Thoracic aorta (tissue), 2 donors: ENCODE measurements at places on chromosomes 1 and 21. TPM values are rescaled to one million over a fixed set of nuclear protein-coding genes. Genes with fewer than 3 reads are reported as not detected.

DNA sequence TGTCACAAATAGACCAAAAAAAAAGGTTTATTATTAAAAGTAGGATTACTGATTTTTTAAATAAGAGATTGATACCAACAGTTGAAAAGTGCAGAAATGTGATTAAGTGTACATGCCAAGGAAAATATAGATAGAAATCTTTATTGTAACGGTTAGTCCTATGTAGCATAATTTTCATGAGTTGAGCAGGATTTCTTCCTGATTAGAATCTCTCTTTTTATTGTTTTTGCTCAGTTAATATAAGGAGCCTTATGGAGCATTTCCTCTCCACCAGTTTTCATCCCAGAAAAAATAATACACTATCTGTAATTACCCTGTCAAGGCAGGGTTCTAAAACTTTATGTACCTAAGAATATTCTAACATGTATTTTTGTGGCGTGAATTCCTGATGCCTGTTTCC is 23.4 kb downstream of the CAPZA1 start:
- DNase-seq, result no peak

DNA sequence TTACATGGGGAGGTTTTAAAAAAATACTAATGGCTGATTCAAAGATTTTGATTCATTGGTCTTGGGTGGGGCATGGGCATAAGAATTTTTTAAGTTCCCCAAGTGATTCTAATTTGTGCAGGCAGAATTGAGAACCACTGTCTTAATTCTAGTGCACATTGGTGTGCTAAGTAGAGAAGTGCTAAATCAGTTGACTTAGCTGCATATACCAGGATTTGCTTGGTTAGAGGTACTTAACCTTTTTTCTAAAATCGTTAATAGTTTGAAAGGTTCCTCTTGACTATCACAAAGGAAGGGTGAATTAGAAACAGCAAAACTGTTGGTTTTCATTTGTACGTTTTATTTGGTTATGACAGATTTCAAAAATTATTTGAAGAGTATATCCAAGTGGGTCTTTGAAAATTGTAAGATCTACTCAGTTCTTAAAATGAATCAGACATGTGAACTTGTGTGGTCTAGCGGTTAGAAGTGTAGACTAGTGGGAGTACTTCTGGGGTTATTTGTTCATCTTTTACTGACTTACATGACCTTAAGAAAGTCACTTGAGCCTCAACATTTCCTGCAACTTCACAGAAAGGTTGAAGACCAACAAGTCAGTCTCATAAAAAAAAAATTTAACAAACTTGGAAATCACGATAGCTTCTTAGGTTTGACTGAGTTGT is 66.7 kb downstream of the RPAP2 start:
- no peak for DNase-seq

GRCh38 chr1:201883786-201884185 is 4.9 kb upstream of the SHISA4 start:
- DNase-seq, result no peak

DNA sequence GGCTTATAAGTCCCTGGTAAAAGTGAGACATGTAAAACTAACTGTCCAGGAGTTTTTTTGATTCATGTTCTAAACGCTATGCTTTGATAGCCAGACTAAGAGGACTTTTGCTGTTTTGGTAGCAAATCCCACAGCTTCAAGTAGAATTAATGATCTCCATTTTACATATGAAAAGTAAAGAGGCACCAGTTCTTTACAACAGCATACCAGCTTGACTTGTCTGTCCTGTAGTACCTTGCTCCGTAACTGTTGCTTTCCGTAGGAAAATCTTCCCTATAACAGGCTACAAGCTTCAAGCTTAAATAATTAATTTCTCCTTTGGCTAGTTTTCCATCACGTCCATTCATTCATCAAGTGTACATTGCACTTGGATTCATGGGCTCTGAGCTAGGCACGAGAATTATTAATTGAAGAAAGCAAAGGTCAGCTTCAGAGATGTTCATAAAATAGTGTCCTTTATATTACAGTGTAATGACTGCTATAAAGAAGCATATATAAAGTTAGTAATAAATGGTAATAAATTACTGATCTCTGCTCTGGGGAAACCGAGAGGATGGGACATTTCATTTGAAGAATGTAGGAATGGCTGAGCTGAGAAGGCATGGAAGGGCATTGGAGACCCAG is 29.2 kb downstream of the B3GALT5 start:
- no peak for DNase-seq

- no peak for DNase-seq
Measured at GRCh38 chr1:222010306-222010705, 268.4 kb upstream of the DUSP10 start.

DNA sequence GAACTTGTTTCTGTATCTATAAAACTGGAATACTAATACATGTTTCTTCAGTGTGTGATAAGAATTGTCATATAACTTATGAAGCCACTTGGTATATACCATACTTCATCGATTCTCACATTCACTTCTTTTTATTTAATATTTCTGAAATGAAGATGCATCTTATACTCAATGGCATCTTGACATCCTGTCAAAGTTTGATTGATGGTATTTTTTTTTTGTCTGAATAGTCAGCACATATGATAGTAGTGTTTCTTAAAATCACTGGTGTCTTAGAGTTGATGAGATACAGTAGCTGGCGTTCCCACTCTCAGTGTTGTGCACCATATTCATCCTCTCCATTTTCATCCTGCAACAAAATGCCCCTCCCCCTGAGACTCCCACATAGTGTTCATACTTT is 34.4 kb upstream of the C1orf105 start:
- DNase-seq, result no peak

- no peak for DNase-seq
Measured at GRCh38 chr1:192793983-192794767, 14.7 kb upstream of the RGS2 start.

CBR1 gene
- 174 TPM for total RNA-seq
